Naive thymus-derived CD4-positive, alpha-beta T cell (primary cell): ENCODE measurements at places on chromosomes 3 and 15. TPM values are rescaled to one million over a fixed set of nuclear protein-coding genes. Genes with fewer than 3 reads are reported as not detected.

Gene ETFA
- polyA plus RNA-seq, result 109 TPM

Gene CAPN3
- polyA plus RNA-seq, result 0.48 TPM

Gene OCA2
- polyA plus RNA-seq, result not detected

Gene CKMT1B
- polyA plus RNA-seq, result not detected

Gene KNG1
- polyA plus RNA-seq, result not detected

DNA sequence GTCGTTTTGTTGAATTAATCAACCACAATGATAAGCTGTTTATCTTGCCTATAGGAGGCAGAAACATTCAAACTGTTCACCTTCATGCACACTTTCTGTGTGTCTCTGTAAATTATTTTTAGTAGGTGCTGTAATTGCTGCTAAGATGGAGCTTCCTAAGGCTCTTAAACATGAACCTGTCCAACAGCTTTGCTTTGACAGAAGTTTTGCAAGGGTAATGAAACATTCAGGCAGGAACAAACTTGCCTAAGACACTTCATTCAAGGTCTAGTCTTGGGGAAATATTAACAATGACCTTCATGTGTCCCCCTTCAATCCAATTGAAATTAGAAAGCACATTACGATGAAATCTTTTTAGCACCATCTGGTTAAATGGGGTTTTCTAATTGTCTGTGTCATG is 156.1 kb downstream of the DIPK2A start:
- no peak for DNase-seq

GRCh38 chr3:106293161-106293560 is 424.3 kb upstream of the CBLB start:
- no peak for DNase-seq

DNA sequence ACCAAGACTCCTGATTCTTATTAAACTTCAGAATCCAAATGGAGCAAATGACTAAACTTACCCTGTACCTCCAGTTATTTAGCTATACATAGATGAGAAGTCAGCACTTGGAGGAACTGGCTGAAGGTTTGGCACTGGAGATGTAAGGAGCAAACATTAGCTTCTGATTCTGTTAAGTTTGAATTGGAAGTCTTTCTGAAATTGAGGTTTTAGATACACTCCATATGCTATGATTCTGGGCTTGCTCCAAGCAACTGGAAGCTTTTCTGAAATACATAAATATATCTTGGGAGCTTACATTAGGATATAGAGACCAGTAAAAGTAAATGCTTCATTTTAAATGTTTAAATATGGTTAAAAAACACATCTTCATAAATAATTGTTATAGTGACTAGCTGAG is 333.7 kb downstream of the EPHA3 start:
- no peak for DNase-seq

- no peak for DNase-seq
These were observed 50.3 kb downstream of the FBLN2 start for GRCh38 chr3:13598926-13599886.

DNA sequence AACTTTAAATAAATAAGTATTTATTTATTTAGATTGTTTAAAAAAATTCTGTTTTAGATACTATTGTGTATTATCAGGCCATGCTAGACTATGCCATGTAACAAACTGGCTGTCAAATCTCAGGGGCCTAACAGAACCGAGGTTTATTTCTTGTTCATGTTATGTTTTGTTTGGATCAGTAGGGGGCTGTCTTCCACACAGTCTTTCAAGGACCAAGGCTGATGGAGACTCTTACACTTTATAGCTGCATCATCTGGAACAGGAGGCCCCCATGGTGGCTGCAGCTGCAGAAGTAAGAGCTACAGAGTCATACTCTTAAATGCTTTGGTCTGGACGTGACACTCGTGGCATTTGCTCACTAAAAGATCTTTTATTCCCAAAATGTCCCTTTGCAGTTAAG is 33.0 kb upstream of the ARL14 start:
- no peak for DNase-seq
